BJ (cell line): ENCODE measurements at places on chromosomes 3 and 15.
A peak's percentile ranks its signal among the peaks of the same experiment; 100 is the strongest.

DNA sequence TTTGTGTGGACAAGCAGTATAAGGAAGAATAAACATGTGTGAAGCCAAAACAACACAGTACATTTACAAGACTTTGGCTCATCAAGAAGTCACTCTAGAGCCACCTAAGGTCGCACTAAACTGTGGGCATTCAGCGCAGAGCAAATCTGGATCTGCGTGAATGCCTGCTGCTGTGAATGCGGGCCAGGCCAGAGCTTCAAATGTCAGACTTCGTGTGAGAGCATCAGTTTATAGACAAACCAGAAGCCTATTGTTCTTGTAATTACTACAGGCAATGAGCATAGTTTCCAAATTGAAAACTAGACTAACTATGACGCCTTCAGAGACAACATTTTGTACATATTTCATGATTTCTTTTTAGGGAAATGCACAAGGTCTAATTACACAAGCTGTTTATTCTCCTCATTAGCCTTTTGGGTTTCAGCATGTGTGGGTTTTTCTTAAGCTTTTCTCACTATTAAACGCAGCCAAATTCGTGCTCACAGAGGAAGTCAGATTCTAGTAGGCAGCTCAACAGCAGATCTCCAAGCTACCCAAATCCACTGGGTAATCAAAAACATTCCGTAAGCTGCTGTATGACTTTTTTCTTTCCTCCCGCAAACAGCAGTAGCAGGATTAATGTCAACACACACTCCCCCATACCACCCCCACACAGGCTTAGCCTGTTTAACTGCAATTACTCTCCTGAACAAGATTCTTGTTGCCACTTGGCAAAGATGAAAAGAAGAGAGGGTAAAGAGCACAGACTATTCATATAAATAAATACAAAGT lies 84.5 kb upstream of the SETMAR start:
- DNase-seq: no peak

DNA sequence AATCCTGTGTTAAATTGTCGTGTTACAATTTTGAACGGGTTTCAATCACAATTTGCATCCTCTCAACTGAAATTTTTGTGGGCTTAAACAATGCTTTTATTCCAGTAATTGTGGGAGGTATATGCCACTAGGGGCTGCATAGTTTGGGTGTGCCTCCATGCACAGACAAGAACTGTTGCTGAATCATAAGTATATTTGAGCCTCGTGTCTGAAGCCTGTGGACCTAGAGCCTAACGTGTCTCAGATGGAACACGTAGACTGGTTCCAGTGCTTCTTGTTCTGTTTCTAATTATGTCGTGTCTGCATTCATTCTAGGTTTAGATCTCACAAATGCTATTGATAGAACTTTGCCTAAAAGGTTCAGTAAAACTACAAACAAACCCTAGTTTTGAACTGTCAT lies 363.4 kb downstream of the RBMS3 start:
- DNase-seq: no peak

- DNase-seq: peak; percentile 75
These were observed 198.9 kb upstream of the LPP start for GRCh38 chr3:187954873-187955586.

DNA sequence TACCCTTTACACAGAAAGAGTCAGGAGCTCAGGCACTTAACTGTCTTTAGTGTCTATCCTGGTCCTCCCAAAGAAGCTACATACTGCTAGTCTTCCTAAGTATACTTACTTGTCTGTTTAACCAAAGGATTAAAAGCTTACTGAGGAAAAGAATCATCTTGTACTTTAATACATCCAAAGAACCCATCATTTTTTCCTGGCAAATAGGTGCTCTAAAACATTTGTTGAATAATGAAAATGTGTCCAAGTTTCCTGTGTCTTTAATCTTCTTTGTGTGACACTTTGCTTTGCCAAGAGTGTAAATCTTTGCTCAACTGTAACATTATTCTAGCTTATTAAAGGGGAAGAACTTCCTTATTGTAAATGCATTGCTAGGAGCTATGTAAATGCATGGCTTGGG lies 519.2 kb downstream of the OTOL1 start:
- DNase-seq: no peak

DNA sequence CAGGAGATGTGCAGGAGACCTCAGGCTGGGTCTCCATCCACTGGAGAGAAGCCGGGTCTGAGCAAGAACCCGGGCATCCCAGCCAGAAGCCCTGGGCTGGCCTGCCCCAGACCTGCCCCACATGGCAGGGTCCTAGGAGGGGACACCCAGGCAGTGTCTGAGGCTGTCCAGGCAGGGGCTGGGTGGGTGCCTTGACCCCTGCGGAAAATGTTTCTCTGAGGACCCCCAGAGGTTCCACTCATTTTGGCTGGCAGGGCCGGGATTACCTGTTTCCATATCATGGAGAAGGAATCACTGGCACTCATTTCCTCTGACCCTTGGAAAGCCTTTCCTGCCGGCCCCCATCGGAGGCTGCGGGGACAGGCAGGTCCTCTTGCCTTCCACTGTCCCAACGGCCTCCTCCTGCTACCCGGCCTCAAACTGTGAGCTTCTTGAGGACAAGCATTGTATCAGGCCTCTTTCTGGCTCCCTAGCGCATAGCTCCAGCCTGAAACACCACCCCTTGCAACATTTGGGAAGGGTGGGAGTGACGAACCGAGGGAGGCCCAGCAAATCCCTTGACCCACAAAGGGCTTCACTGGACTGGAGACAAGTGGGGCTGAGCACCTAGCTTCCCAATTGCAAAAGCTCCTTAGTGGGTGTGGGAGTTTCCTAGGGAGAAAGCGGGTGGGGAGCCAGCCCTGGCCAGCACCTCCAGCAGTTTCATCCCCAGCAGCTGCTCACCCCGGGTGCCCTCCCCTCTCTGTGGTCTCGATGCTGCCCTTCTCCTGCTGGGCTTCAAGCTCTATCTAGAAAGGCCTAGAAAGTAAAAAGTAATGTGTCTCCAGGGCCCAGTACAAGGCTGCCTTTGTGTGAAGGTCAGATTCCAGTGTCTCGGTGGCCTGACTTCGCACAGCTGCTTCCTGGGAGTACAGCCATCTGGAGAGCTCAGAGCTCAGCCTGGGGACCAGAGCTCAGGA lies 29.7 kb downstream of the ACSBG1 start:
- DNase-seq: no peak

DNA sequence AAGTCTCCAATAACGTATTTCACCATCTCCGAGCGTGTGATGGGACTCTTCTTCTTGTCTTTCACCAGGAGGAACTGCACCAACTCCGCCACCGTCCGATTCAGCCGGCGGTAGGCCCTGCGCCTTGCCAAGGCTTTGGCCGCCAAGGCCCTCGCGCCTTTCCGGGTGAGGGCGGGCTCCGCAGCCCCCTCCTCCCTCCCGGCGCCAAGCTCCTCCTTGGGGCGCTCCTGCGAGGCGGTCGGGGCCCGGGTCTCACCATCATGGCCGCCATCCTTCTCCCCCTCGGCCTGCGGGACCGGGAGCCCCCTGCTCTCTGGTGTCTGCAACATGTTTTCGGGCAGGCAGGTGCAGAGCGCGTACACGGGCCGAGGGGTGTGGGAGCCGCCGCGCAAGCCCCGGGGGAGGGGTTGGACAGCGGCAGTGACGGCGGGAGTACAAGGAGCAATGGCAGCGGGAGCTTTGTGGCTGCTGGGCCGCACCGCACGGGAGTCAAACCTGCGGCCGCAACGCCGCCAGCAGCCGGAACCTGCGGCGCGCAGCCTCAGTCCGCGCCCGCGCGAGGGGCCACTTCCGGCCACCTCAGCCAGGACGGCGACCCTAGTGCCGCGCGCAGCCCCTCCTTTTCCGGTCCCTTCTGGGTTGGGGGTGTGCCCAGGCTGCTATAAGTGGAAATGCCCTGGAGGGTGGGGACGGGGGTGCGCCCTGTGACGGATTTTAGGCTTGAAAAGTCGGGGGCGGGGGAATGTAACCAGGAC lies at the start of gene MAGEF1:
TSS of gene MAGEF1 (minus strand) at position 572 of the 755 bp plus-strand sequence. CDS start at position 329, 243 bp downstream.
- peak; percentile 44 for DNase-seq

DNA sequence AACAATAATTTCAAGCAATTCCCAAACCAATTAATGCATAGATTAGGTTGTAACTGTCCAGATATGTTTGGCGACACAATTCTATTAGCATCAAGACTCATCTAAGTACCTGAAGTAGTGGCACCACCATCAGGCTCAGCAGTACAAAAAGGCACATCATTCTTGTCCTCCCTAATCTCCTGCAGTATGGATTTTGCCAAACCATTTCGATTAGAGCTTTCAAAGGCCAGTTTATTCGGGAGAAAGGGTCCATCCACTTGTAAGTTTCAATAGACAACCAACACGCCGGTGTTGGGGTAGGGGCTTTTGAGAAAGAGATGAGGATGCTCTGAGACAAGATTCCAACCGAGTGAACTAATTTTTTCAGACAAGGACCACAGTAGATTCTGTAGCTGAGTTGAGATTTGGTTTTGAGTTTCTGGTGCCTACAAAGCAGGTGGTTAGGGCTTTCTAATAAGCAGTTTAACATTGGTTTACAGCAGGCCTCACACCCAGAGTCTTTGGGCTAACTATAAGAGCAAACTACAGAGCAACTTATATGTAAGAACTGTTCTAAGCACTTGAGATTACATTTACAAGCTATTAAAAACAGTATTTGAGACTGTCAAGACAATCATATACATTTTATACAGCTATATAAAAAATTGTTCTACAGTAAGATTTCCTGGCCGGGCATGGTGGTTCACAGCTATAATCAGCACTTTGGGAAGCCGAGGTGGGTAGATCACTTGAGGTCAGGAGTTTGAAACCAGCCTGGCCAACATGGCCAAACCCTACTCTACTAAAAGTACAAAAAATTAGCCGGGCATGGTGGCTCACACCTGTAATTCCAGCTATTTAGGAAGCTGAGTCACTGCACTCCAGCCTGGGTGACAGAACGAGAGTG lies 4.5 kb downstream of the RPL22L1 start:
- DNase-seq: no peak
